ENCODE measurements at places on chromosomes 3 and 15.

GRCh38 chr3:47035645-47036044 lies 56.2 kb downstream of the NBEAL2 start:
- DNase-seq: no peak

DNA sequence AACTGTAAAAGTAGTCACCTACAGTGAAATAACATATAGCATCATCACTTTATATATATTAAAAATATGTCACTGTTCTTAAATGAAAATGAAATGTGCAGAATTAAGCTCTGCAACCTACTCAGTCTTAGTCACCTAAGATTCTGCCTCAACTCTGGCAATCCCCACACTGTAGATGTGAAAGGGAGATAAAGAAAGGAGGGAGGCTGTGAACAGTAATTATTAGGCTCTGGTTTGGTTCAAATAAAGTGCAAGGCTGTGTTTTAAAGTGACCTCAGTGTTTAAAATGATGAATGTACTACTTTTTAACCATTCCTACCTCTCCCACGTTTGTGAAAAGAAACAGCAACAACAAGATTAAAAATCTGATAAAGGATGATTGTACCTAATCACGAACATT lies 72.2 kb downstream of the ATP8B4 start:
- DNase-seq: no peak

DNA sequence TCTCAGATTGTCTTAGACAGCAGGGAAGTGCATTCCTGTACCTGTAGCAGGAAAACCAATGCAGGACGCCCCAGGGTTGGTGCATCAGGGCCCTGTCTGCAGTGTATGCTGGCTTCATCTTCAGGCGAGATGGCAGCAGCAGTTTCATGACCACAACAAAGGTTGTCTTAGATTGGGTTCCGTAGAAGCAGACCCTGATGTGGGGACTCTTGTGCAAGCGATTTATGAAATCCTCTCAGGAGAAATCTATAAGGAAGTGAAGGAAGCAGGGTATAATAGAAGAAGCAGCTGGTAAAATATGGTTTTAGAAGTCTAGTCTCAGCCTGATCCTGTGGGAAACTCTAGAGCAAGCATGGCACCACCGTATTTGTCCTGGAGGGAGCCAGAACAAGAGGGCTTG lies 25.0 kb downstream of the DNAH1 start:
- no peak for DNase-seq

DNA sequence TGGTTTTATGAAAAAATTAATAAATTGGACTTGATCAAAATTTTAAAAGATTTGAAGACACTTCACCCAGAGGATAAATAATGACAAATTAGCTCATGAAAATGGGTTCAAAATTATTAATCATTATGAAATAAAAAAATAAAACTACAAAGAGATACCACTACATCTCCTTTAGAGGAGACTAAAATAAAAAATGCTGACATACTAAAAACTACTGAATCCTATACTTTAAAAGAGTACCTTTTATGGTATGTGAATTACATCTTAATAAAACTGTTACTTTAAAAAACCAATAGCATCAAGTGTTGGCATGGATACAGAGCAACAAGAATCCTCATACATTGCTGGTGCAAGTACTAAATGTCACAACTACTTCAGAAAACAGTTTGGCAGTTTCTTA lies 46.0 kb upstream of the MYRIP start:
- DNase-seq: no peak

DNA sequence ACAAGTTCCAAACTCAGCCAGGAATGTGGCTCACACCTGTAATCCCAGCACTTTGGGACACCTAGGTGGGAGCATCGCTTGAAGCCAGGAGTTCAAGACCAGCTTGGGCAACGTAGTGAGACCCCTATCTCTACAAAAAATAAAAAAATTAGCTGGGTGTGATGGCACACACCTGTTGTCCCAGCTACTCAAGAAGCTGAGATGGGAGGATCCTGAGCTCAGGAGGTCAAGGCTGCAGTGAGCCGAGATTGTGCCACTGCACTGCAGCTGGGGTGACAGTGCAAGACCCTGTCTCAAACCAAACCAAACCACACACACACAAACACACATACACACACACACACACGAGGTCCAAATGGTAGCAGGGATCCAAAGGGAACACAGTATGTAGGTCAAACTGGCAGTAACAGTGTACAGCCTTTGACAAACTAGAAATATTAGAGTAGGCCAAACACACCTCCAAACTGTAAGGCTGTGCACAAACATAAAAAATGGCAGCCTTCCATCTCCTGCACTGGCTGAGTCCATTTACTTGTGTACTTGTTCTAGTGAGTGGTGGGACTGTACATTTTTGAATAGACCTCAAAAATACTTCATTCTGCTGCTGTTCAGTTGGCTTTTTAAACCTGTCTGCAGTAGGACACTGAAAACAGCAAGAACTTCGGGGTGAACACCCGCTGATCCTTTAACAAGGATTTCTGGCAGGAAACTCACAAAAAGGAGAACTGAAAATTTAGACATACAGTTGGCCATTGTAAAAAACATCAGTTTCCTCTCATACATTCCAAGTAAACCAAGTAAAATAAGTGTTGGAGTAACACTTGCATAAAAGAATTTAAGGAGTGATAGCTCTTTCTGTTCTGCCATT lies 33.6 kb downstream of the INTS14 start:
- DNase-seq: no peak

- no peak for DNase-seq
Measured at GRCh38 chr3:13888576-13888975, 8.7 kb upstream of the WNT7A start.

GRCh38 chr3:134993011-134993410 lies 198.0 kb downstream of the EPHB1 start:
- DNase-seq: no peak

- no peak for DNase-seq
Measured at GRCh38 chr3:36381311-36381956, 1.1 kb downstream of the STAC start.

DNA sequence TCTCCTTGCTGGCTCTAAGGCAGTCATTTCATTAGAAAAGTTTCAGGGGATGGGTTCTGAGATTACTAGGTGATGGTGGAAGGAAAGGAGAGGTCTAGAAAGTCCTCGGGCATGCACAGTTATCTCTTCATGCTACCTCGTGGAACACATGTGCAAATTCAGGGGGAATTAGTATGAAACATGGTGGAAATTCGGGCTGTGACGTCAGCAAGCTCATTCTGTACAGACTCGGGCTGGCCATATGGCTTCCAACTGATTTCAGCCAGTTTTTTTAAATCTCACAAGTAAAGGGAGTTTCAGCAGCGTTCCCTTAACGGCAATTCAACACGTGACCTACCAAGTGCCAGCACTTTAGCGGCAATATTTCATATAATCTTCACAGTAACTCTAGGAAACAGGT lies 251.1 kb downstream of the TBL1XR1 start:
- no peak for DNase-seq

- DNase-seq: no peak
Measured at GRCh38 chr3:19348941-19349564, 200.7 kb downstream of the KCNH8 start.

DNA sequence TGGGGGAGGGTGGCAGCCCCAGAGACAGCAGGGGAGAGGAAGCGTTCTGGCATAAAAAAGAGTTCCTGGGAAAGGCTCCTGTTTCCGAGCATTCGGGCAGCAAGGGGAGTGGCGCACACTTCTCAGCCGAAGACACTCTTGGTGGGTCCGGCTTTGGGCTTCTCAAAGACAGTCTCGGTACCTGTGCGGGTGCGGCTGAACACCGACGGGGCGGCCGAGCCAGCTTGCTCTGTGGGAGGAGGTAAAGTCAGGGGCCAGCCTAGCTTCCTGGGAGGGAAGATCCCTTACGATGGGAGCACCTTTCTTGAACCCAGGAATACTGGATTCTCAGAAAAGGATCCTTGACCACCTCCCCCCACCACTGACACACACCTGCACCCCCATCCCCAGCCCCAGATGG lies 1.6 kb downstream of the MUSTN1 start:
- no peak for DNase-seq

DNA sequence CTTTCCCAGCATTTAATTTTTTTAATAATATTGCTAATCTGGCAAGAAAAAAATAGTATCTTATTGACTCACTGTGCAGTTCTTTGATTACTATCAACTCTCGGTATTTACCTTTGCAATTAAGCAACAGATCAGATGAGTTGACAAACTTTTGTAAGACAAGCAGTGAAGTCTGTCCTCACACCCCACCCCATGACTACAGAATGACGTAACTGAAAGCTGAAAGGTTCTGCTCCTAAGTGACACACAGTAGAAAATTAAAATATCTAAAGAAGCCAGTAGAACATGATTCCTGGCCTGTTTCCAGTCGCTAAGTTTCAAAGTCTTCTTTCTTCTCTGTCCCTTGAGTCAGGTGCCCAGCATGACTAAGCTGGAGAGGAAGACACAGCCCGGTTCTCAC lies 135.5 kb downstream of the STT3B start:
- no peak for DNase-seq

GRCh38 chr3:122646146-122646988 lies 34.3 kb upstream of the PARP14 start:
- no peak for DNase-seq

DNA sequence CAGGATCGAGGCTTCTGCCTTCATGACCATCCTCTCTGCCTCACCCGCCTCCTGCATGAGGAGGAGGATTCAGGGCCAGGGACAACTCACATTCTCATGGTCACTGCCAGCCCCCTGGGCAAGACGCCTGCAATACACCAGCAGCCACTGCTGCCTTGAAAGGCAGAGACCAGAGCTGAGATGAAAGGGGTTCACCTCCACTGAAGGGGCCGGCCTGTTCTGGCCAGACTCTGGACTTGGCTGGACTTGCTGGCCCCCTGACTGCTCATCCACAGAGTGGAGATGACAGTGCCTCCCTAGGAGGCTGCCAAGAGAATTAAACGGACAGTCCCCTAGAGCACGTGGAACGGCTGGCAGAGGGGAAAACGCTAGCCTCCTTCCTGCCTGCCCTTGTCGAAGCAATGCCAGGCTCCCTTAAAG lies 35.2 kb downstream of the MGLL start:
- no peak for DNase-seq

DNA sequence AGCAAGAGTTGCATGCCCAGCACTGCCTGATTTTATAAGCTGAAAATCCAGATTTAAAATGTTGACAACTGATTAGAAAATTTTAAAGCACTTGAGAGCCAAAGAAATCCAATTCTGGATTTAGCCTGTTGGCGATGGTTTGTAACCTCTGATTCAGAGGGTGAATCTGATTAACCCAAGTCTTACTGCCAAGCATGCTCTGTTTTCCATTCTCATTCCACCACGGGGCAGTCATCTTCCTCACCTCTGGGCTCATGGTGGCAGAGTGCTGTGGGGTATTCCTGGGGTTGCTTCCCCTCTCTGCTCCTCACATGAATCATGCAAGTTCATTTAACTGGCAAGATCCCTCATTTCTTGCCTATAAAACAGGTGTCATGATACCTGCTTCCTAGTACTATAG lies 342.2 kb downstream of the EPHB1 start:
- no peak for DNase-seq

Data from NCI-H226 (cell line).